ENCODE measurements at places on chromosomes 13 and 19.

DNA sequence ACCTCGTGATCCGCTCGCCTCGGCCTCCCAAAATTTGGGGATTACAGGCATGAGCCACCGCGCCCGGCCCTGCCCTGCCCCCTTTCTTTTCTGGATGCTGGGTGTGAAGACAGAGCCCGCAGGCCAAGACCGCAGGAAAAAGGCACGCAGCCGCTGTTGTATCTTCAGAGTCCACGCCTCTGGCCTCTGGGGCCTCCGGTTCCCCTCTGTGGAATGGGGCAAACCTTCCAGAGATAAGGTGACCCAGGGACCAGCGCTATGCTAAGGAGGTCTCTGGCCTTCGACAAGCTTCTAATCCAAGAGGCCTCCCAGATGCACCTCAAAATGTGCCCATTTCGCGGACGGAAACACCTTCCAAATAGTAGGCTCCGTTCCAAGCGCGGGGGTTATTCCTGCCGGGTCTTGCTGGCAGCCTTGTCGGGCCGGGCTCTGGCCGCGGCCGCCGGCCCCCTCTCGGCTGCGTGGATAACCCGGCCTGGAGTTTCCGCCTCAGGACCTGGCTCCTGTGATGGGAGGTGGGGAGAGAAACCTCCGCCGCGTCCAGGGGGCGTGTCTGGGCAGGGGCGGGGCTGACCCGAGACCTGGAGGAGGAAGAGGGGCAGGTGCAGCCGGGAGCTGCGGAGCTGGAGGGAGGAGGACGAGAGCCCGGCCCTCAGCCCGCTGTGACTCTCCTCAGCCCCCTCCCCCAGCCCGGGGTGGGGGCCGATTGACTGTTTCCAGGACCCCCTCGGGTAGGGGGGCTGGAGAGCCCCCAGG, 13.1 kb downstream of the TJP3 start:
- DNase-seq: peak; percentile 66

DNA sequence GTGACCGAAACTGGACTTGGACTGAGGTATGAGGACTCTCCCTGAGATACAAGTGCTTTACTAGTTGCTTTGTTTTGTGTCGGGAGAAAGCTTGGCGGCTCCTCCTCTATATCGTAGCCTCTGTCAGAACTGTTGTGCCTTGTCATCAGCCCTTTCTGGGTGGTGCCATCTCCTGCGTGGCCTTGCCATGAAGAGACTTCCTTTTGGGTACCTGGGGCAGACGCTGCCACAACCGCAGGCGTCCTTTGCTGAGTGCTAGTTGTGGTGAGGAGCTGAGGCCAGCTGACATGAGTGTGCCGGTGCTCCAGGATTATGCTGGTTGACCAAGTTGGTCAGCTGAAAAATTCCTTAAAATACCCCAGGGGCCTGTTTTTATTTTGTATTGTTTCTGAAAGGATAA, 124.5 kb downstream of the AKAP11 start:
- no peak for DNase-seq

GRCh38 chr19:39828015-39828653, 5.8 kb downstream of the DYRK1B start:
- DNase-seq: no peak

GRCh38 chr13:29487466-29488454, 107.7 kb downstream of the SLC7A1 start:
- DNase-seq: no peak

DNA sequence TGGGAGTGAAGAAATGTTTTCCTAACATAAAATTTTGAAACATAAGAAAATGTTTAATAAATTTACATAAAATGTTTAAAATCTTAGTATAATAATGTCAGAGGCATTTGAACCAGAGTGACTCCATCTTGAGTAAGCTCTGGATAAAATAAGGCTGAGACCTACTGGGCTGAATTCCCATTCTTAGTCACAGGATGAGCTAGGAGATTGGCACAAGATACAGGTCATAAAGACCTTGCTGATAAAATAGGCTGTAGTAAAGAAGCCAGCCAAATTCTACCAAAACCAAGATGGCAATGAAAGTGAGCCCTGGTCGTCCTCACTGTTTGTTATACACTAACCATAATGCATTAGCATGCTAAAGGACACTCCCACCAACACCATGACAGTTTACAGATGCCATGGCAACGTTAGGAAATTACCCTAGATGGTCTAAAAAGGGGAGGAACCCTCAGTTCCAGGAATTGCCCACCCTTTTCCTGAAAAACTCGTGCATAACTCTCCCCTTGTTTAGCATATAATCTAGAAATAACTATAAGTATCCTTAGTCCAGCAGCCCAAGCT, 1184.0 kb downstream of the UQCRFS1 start:
- DNase-seq: no peak

DNA sequence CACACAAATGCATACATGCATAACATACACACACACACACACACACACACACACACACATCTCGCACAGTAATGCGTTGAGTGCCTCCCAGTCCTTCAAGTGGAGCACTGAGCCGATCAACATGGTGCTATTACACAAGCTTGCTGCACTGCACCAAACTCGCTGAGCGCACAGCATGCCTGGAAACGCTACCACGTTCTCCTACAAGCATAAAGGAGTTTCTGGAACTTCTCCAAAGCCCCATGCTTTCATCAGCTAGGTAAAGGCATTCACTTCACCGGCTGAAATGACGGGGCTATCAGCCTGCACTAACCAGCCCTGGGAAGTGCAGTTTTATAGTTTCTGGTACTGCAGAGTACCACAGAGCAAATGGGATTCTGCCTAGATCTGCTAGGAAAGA, 92.7 kb downstream of the FGF14 start:
- DNase-seq: no peak

- DNase-seq: no peak
Measured at GRCh38 chr19:53785196-53785889, 38.8 kb downstream of the NLRP12 start.

DNA sequence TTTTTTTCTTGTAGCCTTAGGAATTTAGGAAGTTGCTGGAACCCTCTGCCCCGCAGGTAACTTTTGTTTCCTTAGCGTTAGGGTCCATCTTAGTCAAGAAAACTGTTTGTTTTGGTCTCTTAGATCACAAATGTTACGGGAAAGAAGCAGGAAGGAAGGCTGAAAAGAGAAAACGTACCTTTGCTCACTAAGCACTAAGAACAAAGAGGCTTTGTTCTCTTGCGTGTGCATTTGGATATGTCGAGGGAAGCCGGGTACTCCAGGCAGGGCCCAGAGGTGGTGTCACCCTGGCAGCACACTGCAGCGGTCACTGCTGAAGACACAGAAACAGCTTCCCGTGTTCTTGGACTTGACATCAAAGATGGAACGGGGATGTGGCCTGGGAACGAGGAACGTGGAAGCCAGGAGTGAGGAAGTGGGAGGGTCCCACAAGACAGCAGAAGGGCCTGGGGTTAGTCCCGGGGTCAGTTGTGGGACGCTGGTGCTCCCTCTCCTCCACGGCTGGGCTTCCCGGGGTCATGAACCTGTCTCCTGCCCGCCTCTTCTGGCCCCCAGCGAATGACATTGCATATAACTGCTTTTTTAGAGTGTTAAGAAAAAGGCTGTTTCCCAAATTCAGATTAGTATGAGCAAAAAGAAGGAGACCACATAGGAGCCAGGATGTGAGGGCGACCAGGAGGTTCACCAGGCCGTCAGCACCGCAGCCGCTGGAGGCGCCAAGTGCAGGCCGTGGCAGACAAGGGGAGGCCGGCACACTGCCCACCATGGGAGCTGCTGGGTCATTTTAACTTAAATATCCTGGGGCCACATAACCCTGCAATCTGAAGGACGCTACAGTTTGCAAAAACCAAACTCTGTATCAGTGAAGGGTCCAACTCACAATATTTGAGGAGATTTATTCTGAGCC, 31.6 kb downstream of the ATP11A start:
- DNase-seq: no peak
